Left ventricle myocardium superior (tissue), 1 donor: ENCODE measurements at places on chromosomes 11 and 22. TPM values are rescaled to one million over a fixed set of nuclear protein-coding genes. Genes with fewer than 3 reads are reported as not detected.

Gene CARD16
- total RNA-seq = 10.9 TPM

Gene CD44
- total RNA-seq = 19.6 TPM

Gene NTM
- 3.3 TPM for total RNA-seq

Gene LBHD1
- total RNA-seq = 1.7 TPM

Gene SRRD
- 23.5 TPM for total RNA-seq

Gene P2RY2
- 19.7 TPM for total RNA-seq

Gene PI4KA
- total RNA-seq = 46.2 TPM

Gene MN1
- total RNA-seq = 5.3 TPM

Gene NLRP14
- not detected for total RNA-seq
